ENCODE measurements at places on chromosomes 16 and 17.

DNA sequence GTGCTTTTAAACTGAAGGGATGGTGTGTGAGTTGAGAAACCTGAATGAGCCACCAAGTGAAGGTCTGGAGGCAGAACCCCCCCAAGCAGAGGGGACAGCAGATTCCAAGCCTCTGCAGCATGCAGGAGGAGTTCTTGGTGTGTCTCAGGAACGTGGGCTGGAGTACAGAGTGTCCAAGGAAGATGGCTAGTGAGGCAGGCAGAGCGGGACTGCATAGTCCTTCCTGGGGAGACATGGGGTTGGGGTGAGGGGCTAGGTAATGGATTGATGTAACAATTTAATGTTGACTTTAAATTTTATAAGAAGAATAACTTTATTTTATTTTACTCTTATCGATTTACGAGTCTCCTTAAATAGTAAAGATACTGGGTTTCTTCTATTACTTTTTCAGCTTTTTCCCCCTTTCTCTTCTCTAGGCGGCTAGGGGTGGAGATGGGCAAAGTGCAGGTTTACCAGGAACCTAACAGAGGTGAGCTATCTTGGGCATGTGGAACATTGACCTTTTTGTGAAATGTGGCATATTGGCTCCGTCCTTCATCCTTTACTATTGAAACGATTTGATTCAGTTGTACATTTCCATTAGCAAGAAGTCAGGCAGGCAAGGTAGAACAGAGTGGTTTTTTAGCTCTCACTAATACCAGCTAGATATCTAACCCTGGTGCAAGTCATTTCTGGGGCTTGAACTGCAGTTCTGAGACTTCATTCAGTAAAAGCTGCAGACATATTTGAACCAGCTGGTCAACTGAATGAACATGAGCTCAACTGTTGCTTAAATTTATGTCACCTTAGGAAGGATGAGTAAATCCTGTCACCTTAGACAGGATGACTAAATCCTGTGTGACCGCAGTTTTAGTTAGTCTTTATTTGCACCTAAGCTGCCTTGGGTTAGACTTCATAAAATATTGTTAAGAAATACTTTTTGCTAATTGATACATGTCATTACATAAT is 9.2 kb downstream of the PRPSAP2 start:
- H3K4me3 ChIP-seq, result no peak overlapping the region
- peaks cover 14% of the 10 kb centered on the region for H3K36me3 ChIP-seq
- no peak for DNase-seq
- H3K4me1 ChIP-seq, result no peaks in the 10 kb centered on the region
- H3K27ac ChIP-seq, result no peak overlapping the region
- no peaks in the 10 kb centered on the region for H3K27me3 ChIP-seq

DNA sequence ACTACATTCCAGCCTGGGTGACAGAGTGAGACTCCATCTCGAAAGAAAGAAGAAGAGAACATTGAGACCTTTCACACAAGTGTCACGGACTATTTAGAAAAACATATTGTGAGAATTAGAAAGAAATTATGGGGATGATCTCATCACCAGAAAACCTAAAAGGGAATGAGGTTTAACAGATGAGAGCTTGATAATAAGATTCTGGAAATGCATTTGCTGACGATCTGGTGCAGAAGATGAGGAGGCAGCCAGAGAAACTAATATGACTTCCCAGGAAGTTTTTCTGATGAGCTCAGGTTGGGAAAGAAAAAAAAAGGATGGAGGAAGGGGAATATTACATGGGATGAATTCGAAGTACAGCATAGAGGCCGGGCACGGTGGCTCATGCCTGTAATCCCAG is 10.8 kb upstream of the APOH start:
- no peak overlapping the region for H3K27ac ChIP-seq
- no peaks in the 10 kb centered on the region for H3K27me3 ChIP-seq
- no peak overlapping the region for H3K4me3 ChIP-seq
- H3K4me1 ChIP-seq, result peaks cover 2% of the 10 kb centered on the region
- no peaks in the 10 kb centered on the region for H3K36me3 ChIP-seq

DNA sequence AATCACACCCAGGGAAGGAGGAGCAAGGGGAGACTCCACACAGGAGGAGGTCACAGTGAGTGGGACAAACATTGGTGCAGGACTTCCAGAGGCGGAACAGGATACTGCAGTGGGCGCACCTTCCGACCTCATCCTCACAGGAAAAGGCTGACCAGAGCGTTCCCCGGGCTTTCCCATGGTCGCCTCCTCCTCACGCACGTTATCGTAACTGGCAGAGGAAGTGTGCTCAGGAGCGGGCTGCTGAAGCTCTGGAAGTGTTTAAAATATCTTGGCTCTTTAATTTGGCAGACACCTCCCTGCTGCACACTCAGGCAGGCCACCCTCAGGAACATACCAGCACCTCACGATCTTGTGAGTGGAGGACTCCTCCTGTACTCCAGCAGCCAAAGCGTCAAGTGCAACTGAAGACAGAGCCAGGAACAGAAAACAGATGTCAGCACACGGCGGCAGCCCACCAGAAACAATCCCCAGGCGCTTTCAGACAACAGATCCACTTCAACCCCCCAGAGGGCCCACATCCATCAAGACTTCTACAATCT is 17.5 kb downstream of the FANCA start:
- H3K27ac ChIP-seq, result no peak overlapping the region
- no peak overlapping the region for H3K4me3 ChIP-seq
- no peaks in the 10 kb centered on the region for H3K27me3 ChIP-seq
- H3K4me1 ChIP-seq, result no peaks in the 10 kb centered on the region
- H3K36me3 ChIP-seq, result peaks cover 4% of the 10 kb centered on the region

GRCh38 chr17:75633486-75634375 is 497 bp downstream of the SMIM5 start:
- H3K27ac ChIP-seq, result peak overlapping the region; percentile 85
- no peak overlapping the region for H3K4me3 ChIP-seq
- peaks cover 18% of the 10 kb centered on the region for H3K4me1 ChIP-seq
- no peaks in the 10 kb centered on the region for H3K36me3 ChIP-seq

GRCh38 chr16:90031931-90032673 is 12.8 kb upstream of the DBNDD1 start:
- peak overlapping the region; percentile 73 for H3K27ac ChIP-seq
- H3K27me3 ChIP-seq, result peaks cover 2% of the 10 kb centered on the region
- H3K36me3 ChIP-seq, result peaks cover 3% of the 10 kb centered on the region
- no peak for DNase-seq
- peaks cover 18% of the 10 kb centered on the region for H3K4me1 ChIP-seq

DNA sequence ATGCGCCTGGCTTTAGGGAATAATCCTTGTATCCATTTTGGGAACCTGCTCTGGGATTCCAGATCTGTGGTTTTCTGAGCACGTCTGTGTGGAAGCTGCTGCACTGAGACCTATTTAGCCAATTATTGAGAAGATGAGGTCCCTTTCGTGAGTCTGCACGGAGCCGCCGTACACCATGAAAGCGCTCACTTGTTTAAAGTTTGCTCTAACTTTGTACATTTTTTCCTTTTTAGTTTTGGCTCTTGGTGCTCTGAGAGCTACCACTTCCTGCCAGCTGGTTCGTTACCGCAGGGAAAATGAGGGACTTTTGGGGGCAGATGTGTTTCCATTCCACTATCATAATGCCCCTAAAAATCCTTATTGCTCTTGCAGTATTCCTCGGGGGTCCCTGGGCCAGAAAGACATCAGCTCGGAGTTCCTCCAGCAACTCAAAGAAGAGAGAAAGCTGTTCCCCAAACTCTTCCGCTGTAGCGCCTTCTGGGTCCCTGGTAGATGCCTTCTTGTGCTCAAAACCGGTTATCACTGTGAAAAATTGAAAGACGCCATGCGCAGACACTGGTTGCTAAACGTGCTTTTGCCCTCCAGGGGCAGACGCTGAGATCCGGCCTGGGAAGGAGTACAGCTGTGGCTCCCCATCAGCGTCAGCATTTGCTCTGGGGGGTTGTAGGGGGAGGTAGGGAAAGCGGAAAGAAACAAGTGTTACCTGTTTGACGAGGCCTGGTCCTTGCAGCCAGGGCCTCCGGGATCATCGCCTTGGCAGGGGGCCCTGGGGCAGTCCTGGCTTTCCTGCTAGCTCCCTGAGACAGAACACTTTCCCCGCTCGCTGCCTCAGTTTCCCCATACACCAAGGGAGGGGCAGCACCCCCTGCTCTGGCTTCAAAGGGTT is 238.1 kb downstream of the MRTFB start:
- peaks cover 3% of the 10 kb centered on the region for H3K36me3 ChIP-seq
- DNase-seq, result no peak
- H3K27me3 ChIP-seq, result no peaks in the 10 kb centered on the region
- peak overlapping the region; percentile 96 for H3K27ac ChIP-seq
- H3K4me3 ChIP-seq, result peak overlapping the region; percentile 55

GRCh38 chr17:50976951-50977472 is 110.9 kb upstream of the TOB1 start:
- H3K4me1 ChIP-seq, result peaks cover 10% of the 10 kb centered on the region
- H3K27me3 ChIP-seq, result no peaks in the 10 kb centered on the region
- peak overlapping the region; percentile 92 for H3K27ac ChIP-seq
- H3K36me3 ChIP-seq, result peaks cover 33% of the 10 kb centered on the region
- H3K4me3 ChIP-seq, result no peak overlapping the region

DNA sequence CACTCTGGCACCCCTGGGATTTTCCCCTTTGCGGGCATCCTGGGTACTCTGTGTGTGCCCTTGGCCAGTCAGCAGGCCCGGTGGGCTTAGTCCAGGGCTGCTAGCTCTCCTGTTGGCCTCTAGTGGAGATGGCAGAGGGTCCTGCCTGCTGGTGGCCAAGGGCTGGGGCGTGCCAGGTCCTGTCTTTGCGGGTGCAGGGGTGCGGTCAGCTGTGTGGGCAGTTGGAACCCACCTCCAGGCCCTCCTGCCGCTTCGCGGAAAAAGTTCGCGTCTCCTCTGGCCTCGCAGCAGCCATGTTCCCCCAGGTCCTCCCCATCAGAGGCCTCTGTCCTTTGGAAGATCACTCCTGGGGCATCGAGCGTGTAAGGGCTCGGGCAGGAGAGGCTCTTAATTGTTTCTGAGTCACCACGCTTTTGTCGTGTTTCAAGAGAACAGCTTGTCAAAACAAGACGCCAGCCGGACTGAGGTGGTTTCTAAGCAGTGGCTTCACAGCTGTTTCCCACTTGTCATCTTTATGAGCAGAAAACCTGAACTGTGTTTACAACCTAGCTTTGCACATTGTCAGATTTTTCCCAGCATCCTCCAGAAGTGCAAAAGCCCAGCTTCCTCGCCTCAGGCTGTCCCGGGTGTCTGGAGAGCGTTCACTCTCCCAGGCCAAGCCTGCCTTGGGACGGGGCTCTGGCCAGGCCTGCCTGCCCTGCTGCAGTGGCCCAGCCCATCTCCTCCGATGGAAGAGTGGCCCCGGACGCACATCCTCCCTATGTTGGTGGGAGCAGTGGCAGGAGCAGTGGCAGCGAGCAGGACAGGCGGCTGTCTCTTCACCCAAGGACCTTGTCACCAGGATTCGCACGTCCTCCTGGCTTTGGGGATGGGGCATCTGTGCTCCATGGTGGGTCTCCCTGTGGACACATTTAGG is 5.0 kb upstream of the DNASE1L2 start:
- H3K4me3 ChIP-seq, result no peak overlapping the region
- peaks cover 2% of the 10 kb centered on the region for H3K4me1 ChIP-seq
- no peak overlapping the region for H3K27ac ChIP-seq

DNA sequence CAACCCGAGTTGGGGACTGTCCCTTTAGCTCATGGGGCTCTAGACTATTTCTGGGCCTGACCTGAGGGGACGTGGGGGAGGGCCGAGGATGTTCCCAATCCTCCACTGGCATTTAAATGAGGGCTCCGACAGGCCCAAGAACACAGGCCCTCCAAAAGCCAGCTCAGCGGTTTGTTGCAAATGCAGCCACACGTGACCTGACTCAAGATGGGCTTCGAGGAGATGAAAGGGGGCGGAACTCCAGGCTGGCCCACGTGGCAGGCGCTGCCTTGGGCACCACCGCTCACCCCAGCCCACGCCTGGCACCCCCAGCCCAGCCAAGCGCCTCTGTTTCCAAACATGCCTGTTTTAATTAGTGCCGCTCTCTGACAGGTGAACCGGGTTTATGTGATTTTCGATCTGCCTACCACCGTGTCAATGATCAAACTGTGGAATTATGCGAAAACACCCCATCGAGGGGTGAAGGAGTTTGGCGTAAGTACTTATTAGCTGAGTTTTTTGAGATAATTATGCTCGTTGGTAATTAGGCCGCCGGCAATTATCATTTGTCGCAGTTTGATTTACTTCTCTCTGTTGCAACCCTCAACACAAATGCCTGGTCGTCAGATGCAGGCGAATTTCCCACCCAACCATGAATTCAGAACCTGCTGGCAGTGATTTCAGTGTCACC is 226.7 kb downstream of the KATNIP start:
- H3K27ac ChIP-seq, result no peak overlapping the region
- DNase-seq, result no peak
- H3K4me1 ChIP-seq, result peaks cover 3% of the 10 kb centered on the region
- H3K4me3 ChIP-seq, result no peak overlapping the region

DNA sequence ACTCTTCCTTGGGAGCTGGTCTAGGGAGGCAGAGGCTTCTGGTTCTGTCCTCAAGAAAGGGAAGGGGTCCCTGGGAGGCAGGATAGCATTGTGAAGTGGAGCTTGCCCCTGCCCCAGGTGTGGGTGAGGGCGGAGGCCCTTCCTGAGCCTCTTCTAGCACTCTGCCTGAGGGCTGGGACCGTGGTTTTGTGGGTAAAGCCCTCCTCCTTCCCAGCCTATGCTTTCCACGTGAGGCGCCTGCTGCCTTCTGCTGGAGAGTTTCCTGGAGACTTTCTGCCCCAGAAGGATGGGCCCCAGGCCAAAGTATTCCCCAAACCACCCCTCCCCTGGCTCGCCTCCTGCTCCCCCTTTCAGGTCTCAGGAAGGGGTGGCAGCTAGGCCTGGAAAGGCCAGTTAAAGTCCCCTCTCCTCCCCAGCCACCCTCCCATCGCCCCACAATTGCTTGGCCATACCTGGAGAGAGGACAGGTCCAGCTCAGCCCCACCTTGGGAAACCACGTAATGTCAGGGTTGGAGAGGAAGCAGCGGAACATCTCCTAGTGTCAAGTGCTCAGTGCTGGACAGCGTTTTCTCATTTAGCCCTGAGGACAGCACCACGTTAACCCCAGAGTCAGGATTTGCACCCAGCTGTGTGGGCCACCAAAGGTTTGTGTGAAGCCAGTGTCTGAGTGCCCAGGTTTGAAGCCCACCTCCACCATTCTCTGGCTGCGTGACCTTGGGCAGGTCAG is 5.6 kb downstream of the SBK1 start:
- H3K4me1 ChIP-seq, result peaks cover under 1% of the 10 kb centered on the region
- peaks cover 6% of the 10 kb centered on the region for H3K27me3 ChIP-seq
- H3K27ac ChIP-seq, result no peak overlapping the region
- DNase-seq, result no peak

GRCh38 chr16:27495191-27495590 is 54.5 kb downstream of the GTF3C1 start:
- no peak overlapping the region for H3K27ac ChIP-seq
- no peak for DNase-seq
- peaks cover 48% of the 10 kb centered on the region for H3K36me3 ChIP-seq
- H3K4me1 ChIP-seq, result no peaks in the 10 kb centered on the region

DNA sequence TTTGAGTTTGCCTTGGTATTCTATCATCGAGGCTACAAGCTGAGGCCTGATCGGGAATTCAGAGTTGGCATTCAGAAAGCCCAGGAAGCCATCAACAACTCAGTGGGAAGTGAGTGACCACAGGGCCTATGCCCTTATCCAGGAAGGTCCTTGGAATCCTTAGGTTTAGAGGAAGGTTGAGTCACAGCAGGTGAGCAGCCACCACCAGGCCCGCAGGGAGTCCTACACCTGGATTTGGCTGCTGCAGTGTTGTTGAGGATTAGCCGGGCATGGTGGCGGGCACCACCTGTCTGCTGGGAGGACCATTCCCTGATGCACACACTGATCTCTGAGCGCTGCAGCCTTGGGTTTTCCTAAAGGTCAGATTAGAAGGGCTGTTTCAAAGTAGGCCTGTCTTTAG is 5.2 kb downstream of the ODAD4 start:
- no peak overlapping the region for H3K27ac ChIP-seq
- H3K36me3 ChIP-seq, result no peaks in the 10 kb centered on the region
- DNase-seq, result no peak
- H3K27me3 ChIP-seq, result no peaks in the 10 kb centered on the region
- H3K4me1 ChIP-seq, result peaks cover 4% of the 10 kb centered on the region
